ENCODE measurements at places on chromosomes 1 and 21. TPM values are rescaled to one million over a fixed set of nuclear protein-coding genes. Genes with fewer than 3 reads are reported as not detected.

GRCh38 chr1:192053531-192053971 lies 104.7 kb upstream of the RGS18 start:
- H3K27ac ChIP-seq: no peak overlapping the region

GRCh38 chr1:2468540-2468939 lies 7.5 kb upstream of the PLCH2 start:
- H3K27me3 ChIP-seq: peaks cover 48% of the 10 kb centered on the region
- no peak for DNase-seq

- H3K27ac ChIP-seq: no peak overlapping the region
- H3K4me1 ChIP-seq: peaks cover 11% of the 10 kb centered on the region
- H3K4me3 ChIP-seq: no peak overlapping the region
- H3K36me3 ChIP-seq: no peaks in the 10 kb centered on the region
Observed at GRCh38 chr1:171845998-171846397, 4.7 kb downstream of the DNM3 start.

- peaks cover 42% of the 10 kb centered on the region for H3K4me1 ChIP-seq
- no peaks in the 10 kb centered on the region for H3K36me3 ChIP-seq
- H3K4me3 ChIP-seq: peak overlapping the region; percentile 90
- H3K27me3 ChIP-seq: no peaks in the 10 kb centered on the region
Observed at GRCh38 chr1:28642056-28642846, 616 bp downstream of the TAF12 start.

DNA sequence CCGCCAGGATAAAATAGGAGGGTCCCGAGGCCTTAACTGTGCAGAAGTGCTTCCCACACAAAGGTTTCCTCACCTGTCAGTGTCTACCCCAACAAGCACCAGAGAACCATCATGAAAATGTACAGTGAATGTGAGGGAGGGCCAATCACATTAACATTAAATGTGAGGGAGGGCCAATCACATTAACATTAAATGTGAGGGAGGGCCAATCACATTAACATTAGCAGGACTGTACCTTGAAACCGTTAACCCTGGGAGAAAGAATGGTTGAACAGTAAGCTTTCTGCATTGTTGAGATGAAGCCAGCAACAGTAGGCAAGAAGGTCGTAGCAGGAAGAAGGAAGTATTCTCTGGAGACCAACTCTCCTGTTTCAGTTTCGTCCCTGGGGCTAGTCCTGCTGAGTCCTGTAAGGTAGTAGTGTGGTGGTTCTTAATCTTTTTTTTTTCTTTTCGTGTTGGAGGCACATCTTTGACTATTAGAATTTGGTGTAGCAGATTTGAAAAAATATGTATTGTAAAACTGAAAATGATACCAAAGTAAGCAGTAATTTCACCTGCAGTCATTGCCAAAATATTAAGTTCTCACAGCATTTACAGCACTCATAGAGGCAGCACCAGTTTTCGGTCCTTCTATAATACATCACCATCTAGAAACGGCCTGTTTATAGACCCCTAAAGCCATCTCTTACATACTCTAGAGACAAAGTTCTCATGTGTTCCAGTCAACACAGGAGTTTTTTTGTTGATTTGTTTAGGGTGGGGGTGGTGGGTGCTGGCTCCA lies 98.6 kb upstream of the PPP2R5A start:
- H3K4me3 ChIP-seq: no peak overlapping the region
- H3K27me3 ChIP-seq: no peaks in the 10 kb centered on the region
- no peaks in the 10 kb centered on the region for H3K36me3 ChIP-seq
- no peak for DNase-seq
- no peak overlapping the region for H3K27ac ChIP-seq

DNA sequence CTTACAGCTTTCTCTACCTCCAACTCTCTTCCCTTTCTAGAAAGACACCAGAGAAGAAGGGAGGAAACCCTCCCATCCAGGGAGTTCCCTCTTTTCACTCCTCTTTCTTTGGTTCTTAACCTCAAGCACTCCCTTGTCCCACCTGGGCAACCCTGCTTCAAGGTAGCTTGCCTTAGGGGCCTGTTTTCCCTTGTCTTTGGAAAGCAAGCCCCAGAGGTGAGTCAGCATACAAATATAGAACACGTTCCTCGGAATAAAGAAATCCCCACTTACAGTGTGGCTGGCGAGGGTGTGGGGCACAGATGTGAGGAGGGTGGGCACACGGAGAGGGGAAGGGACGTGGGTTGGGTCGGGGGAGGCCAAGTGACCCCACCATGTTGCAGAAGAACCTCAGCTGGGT lies 26.1 kb upstream of the KCNE2 start:
- H3K27me3 ChIP-seq: no peaks in the 10 kb centered on the region
- DNase-seq: no peak
- no peak overlapping the region for H3K4me3 ChIP-seq
- H3K36me3 ChIP-seq: no peaks in the 10 kb centered on the region

- H3K4me3 ChIP-seq: no peak overlapping the region
- DNase-seq: no peak
- peaks cover 59% of the 10 kb centered on the region for H3K4me1 ChIP-seq
Observed at GRCh38 chr1:201420608-201421002, 925 bp downstream of the TNNI1 start.

- H3K36me3 ChIP-seq: no peaks in the 10 kb centered on the region
- no peak for DNase-seq
Observed at GRCh38 chr1:87058343-87058649, 143.9 kb downstream of the HS2ST1 start.

DNA sequence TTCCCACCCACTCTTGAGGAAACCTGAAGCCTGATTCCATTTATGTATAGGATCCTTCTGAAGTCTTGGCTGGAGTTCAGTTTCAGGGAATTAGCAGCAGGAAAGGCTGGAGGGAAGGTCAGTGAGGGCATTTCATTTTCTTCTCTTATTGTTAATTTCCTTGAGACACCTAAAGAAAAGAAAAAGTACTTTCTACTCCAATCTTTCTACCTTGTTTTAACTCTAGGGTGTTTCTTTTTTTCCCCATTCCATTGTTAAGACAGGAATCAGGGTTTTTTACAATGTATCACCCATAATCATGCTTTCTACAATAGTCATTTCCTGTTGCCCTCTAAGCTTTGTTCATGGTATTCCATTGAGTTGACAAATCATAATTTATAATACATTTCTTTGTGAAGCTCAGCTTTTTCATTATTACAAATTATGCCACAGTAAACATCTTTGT lies 27.4 kb downstream of the SNRPE start:
- H3K27me3 ChIP-seq: no peaks in the 10 kb centered on the region
- H3K4me1 ChIP-seq: no peaks in the 10 kb centered on the region
- no peak for DNase-seq
- H3K4me3 ChIP-seq: no peak overlapping the region

DNA sequence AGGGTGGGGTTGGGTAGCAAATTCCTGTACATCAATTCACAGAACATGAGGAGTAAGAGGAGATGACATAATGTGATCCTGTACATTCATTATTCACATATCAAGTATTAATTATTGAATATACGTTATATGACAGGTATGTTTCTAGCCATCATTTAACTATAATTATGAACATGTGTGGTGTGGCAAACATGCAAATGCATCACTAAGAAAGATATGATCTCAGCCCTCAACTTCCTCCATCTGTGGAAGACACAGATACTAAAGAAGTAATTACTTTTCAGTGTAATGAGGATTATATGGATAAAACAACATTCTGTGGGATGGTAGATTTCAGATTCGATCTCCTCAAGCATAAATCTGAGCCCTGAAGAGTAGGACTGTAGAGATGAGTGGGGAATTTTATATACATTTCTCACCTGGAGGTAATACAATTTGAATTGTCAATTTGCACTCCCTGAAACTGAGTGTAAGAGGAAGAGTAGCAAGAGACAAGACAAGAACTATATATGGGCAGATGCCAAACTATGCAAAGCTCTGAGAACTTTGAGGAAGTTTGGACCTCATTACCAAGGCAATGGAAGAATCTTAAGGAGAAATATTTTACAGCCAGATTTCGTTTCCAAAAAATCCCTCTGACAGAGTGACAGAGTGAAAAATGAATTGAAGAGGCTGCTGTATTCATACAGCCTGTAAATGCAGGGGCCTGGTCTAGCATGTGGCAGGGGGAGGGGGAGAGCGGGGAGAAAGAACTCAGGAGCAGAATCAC lies 275.5 kb downstream of the TPR start:
- no peaks in the 10 kb centered on the region for H3K36me3 ChIP-seq
- H3K4me1 ChIP-seq: no peaks in the 10 kb centered on the region
- H3K27ac ChIP-seq: no peak overlapping the region
- no peak for DNase-seq

- H3K4me3 ChIP-seq: no peak overlapping the region
- peaks cover 2% of the 10 kb centered on the region for H3K36me3 ChIP-seq
- no peak overlapping the region for H3K27ac ChIP-seq
- no peak for DNase-seq
- H3K27me3 ChIP-seq: no peaks in the 10 kb centered on the region
- no peaks in the 10 kb centered on the region for H3K4me1 ChIP-seq
Observed at GRCh38 chr21:45278156-45278911, 9.4 kb downstream of the POFUT2 start.

DNA sequence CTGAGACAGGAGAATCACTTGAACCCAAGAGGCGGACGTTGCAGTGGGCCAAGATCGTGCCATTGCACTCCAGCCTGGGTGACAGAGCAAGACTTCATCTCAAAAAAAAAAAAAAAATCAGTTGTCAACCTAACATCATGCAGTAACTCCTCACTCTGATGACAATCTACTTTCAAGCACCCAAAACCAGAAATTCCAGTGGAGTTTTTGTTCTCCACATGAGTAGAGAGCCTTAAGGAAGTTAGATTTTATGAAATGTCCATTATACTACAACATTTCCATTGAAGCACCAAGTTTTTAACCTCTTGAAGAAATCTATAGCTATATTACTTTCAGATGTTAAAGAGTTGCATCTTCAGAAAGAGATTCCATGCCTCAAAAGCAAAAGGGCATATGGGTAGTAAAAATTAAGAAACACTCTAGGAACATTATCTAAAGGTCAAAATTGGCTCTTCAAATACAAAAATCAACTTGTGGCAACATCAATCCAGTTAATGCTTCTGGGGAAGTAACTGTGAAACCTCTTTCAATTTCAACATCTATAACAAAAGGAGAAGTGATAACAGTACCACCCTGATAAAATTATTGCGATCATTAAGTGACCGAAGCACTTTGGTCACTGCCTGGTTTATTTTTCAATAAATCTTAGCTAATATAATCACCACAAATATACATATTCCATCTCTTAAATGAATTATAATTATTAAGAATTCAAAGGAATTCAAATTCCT lies 7.7 kb downstream of the LPGAT1 start:
- H3K27me3 ChIP-seq: no peaks in the 10 kb centered on the region
- no peak for DNase-seq
- H3K36me3 ChIP-seq: no peaks in the 10 kb centered on the region
- H3K4me1 ChIP-seq: peaks cover 3% of the 10 kb centered on the region

GRCh38 chr21:43812139-43812821 lies 22.9 kb downstream of the RRP1 start:
- no peaks in the 10 kb centered on the region for H3K27me3 ChIP-seq
- peak; percentile 38 for DNase-seq
- no peaks in the 10 kb centered on the region for H3K36me3 ChIP-seq

DNA sequence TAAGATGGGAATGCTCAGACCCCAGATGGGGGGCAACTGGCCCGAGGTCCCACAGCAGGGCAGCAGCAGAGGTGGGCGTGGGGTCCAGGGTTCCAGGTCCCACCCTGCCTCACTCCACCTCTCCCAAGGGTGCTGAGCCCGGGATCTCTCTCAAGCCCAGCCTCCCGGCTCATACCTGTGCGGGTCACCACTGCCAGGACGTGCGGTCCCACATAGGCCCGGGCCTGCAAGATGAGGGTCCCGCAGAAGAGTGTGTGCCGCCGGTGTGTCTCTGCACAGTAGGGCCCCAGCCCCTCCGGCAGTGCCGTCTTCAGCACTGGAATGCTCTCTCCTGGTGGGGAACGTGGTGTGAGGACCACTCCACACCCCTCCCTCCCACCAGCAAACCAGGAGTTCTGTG lies 14.9 kb downstream of the ATP13A2 start:
- no peak for DNase-seq
- H3K27me3 ChIP-seq: no peaks in the 10 kb centered on the region
- H3K4me1 ChIP-seq: no peaks in the 10 kb centered on the region
- H3K27ac ChIP-seq: no peak overlapping the region
- H3K4me3 ChIP-seq: no peak overlapping the region
- H3K36me3 ChIP-seq: no peaks in the 10 kb centered on the region

DNA sequence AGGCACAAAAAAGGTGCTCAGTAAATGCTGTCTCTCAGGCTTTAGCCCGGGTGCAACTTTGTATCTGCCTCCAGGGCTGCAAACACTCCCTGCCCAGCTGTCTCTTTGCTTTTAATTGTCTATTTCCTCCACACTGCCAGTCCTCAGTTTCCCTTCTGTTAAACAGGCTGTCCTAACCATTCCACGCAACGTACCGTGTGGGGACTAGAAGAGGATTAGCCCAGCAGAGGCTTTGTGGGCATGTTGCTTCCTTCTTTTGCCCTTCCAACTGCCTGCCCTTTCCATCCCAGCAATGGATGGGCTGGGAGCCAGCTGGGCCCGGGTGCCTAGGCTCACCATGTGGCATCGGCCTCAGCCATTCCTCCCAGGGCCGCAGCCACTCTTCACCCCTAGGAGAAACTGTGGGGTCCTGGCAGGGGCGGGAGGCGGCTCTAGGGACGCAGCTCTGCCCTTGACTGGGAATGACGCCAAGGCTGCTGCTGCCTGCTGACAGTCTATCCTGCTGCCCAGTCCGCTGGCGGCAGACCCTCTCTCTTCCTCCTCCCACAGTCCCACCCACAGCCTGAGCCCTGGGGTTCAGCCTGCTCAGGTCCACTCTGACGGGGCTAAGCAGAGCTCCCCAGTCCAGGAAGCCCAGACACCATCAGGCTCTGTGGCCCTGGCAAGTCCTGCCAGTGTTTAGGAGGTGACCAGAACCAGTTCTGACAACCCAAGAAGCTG lies 40.6 kb upstream of the LRP8 start:
- no peaks in the 10 kb centered on the region for H3K36me3 ChIP-seq
- DNase-seq: no peak
- no peak overlapping the region for H3K27ac ChIP-seq
- no peaks in the 10 kb centered on the region for H3K27me3 ChIP-seq
- H3K4me3 ChIP-seq: no peak overlapping the region
- no peaks in the 10 kb centered on the region for H3K4me1 ChIP-seq

NUP210L gene
- not detected for total RNA-seq

HTR6 gene
- not detected for total RNA-seq

RBM34 gene
- 136 TPM for total RNA-seq

AIM2 gene
- total RNA-seq: not detected

NECTIN4 gene
- total RNA-seq: not detected
